HFF-Myc (cell line): ENCODE measurements at places on chromosomes 6 and 20.

- DNase-seq: no peak
Observed at GRCh38 chr6:63014290-63014689, 197.0 kb upstream of the FKBP1C start.

DNA sequence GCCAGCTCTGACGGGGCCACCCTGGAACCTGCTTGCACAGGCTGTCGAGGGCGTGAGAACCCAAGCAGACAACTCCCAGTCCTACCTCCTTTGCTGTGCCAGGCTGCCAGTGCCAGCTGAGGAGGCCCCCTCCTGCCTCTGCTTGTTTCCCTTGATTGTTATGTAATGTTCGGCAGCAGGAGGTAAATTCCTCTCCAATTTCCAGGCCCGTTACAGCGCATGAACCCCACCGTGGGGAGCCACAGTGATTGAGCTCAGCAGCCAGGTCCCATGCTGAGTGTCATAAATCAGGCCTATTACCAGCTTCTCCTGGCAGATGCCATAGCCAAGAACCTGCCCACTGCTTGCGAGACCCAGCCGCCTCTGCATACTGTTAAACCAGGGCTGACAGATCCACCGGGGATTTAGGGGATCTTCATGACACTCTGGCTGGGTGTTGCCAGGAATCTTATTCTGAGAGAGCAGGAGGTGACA, 320.5 kb downstream of the DHX35 start:
- DNase-seq: no peak

DNA sequence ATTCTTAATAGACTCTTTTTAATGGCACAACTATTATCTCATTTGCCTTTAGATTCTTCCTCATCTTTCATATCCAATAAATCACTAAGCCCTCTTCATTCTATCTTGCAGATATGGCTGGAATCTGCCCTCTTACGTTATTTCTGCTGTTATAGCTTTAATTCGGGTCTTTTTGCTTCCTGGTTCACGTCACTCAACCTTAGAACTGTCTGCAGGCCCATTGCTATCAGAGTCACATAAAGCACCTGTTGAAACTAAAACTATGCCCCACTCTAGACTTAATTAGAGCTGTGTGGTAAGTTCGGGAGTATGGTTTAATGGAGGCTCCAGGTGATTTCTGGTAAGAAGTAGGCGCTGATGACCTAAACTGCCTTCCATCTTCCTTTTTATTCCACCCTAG, 988 bp downstream of the QRSL1 start:
- no peak for DNase-seq

- DNase-seq: no peak
Observed at GRCh38 chr20:17951323-17951722, 17.3 kb downstream of the SNX5 start.

DNA sequence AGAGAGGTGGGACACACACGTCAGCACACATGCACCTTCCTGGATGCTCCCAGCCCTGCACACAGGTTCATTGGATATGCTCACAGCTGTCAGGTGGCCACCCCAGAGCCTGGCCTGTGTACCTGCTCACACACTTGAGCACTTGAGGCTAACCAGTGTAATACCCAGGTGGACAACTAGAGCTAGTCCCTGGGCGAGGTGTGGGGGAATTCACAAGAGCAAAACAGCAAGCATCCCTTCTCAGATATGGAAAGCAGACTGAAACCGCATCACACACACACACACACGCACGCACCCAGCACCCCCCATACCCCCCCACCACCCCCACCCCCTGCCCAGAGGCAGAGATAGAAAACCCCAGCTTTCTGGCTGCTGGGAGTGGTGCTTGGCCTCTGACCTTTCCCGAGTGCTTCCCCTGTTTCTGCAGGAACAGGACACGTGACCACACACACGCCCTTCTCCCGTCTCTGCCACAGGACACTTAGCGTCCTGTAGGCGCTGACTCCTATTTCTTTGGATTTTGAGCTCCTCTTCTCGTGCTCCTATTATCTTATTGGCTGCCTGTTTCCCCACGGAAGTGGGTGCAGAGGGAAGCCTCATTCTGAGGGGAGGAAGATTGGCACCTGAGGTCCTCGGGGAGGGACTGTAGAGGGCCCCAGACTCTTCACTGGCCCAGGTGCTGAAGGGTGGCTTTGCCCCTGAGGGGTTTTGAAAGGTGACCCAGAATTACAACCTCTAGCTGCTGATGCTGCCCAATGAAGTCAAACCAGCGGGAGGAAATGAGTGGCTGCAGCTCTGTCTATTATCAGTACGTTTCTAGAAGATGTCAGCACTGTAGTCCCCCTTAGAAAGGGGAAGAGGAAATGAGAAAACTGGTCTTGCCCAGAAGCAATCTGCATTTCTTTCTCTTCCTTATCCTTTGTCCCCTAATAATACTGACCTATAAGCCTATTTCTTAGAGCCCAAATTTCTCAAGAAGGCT, 65.8 kb downstream of the SYTL3 start:
- no peak for DNase-seq

- no peak for DNase-seq
Observed at GRCh38 chr20:41475503-41475902, 108.9 kb upstream of the EMILIN3 start.

GRCh38 chr6:129786548-129786947, 74.6 kb downstream of the TMEM244 start:
- no peak for DNase-seq

GRCh38 chr20:58657986-58658385, 6.9 kb downstream of the STX16 start:
- no peak for DNase-seq

GRCh38 chr6:159761129-159761872, 544 bp upstream of the ACAT2 start:
- no peak for DNase-seq

GRCh38 chr20:51854921-51855320, 52.6 kb upstream of the SALL4 start:
- no peak for DNase-seq

- DNase-seq: no peak
Observed at GRCh38 chr6:2773449-2773848, 8.3 kb downstream of the WRNIP1 start.

DNA sequence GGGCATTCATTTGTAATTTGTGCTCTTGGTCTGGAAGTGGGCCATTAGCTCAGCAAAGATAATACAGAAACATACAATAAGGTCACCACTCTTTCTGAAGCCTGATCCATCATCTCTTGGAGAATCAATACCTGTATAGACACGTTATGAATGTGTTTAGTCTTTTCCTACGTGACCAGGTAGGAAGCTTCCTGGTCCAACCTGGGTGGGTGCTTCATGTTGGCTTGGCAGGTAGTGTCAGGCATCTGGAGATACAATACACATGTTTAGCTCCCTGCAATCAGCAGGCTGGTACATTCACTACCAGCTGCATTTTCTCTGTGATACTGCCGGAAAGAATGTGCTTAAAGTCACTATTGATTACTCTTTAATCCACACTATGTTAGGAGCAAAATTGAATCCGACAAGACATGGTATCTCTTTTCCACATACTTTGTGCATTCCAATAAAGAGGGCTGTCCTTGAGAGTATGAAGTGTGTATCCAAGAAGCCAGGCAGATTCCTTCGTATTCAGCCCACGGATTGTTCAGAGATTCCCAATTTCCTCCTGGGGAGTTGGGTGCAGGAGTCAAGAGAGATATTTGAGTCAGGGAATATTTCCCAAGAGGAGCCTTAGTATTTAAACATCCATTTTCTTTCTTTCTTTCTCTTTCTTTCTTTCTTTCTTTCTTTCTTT, 49.9 kb upstream of the RANBP9 start:
- DNase-seq: no peak

DNA sequence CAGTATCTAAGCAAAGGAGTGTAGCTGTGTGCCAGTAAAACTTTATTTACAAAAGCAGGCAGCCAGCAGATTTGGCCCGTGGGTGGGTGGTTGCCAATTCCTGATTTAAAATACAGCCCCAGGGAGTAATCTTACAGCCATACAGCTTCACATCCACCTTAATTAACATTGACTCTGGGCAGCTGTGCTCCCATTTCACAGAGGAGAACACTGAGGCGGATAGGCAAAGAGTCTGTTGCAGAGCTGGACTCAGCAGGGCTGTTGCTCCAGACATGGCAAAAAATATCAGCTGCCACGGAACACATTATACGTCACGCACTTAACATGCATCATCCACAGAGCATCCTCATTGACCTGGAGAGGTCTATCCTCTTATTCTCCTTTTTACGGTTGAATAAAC, 289.9 kb downstream of the DHX35 start:
- no peak for DNase-seq

- no peak for DNase-seq
Observed at GRCh38 chr6:94196891-94197290, 777.5 kb upstream of the EPHA7 start.

GRCh38 chr20:16539280-16540021, 33.8 kb downstream of the KIF16B start:
- no peak for DNase-seq

DNA sequence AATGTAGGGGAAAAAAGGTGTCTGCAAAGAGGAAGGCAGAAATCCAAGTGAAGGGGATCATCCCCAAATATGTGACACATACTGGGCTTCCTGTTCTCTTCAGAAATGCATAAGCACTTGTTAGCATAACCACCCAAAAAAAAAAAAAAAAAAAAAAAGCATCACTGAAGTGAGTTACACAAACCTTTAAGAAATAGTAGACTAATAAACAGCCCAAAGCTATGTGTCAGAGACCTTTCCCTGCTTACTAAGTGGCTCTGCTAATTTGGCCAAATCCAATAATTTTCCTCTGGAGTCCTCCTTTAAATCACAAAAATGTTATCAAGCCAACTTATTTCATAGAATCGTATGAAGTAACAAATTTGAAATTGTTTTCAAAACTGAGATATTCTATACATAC, 7.5 kb upstream of the DST start:
- no peak for DNase-seq

GRCh38 chr6:75620381-75621304, 19.0 kb downstream of the SENP6 start:
- no peak for DNase-seq

DNA sequence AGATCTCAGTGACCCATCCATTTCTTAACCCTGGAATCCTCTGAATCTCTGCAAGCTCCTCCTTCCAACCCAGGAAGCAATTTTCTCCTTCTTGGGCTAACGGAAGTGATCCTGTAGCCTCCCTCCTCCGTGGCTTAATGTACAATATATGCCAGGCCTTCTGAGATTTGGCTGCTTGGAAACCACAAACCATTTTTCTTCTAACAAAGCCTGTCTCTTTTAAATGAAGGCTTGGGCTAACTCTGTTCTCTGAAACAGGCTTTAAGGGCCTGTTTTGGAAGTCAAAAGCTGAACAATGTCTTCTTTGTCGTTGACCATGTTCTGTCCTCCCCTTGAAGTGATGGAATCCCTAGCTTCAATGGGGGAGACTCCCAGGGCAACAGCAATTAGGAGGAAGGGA, 14.9 kb downstream of the FYN start:
- no peak for DNase-seq

- DNase-seq: peak; percentile 5
Observed at GRCh38 chr6:161301338-161301737, 27.5 kb upstream of the AGPAT4 start.

DNA sequence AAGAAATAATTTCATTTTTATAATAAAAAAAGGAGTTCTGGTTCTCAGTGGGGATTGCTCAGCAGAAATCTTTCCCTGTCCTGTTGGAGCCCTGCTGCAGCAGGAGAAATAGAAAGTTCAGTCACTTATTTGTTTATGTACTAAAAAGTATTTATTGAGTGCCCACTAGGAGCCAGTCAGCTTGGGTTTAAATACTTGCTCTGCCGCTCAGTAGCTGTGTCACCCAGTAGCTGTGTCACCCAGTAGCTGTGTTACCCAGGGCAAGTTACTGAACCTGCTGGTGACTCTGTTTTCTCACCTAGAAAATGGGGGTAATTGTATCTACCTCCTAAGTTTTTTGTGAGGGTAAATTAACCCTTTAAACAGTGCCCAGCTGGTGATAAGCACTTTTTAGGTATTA, 32.9 kb downstream of the FOXF2 start:
- DNase-seq: no peak

DNA sequence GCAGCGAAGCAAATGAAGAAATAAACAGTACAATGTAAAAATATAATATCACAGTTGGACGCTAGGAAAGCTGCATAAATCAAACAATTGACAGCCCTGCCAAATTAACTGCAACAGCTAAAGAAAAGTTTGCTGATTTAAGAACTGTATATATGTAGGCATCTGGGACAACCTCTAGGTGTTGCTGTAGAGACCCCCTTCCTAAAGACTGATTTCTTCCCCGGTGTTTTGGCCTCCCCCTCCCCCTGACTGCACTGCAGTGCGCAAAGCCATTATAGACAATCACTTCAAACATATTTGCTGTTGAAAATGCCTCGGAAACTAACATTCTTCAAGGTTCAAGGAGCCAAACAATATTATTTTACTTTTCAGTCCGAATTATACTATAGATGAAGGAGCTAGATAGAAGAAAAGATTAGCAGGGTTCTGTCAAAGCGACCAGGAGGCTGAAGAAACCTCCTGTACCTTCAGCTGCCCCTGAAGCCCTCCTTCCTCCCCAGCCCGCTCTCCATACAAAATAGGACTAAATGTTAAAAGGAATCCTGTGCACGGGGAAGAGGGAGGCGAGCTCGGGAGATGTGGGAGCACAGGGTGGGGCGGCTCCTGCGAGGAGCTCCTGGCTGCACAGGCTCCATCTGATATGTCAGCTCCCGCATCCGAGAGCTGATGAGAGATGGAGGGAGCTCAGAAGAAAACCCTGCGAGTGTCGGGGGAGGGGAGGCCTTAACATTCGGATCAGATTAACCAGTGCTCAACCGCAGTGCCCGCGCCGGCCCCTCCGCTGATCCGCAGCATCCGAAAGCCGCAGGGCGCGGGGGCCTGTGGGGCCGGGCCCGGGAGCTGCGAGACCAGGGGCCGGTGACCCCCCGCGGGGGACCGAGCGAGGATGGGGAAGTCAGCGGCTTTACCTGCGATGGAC, 822 bp downstream of the ELOVL4 start:
- no peak for DNase-seq

GRCh38 chr6:124131259-124131658, 327.6 kb downstream of the NKAIN2 start:
- DNase-seq: no peak

GRCh38 chr6:151014404-151015100, 149.1 kb downstream of the MTHFD1L start:
- no peak for DNase-seq

- DNase-seq: no peak
Observed at GRCh38 chr20:35708502-35708901, 9.3 kb downstream of the ROMO1 start.
